ENCODE measurements at places on chromosomes 4 and X.

- DNase-seq = no peak
Observed at GRCh38 chrX:17579026-17579425, 158.3 kb upstream of the SCML1 start.

DNA sequence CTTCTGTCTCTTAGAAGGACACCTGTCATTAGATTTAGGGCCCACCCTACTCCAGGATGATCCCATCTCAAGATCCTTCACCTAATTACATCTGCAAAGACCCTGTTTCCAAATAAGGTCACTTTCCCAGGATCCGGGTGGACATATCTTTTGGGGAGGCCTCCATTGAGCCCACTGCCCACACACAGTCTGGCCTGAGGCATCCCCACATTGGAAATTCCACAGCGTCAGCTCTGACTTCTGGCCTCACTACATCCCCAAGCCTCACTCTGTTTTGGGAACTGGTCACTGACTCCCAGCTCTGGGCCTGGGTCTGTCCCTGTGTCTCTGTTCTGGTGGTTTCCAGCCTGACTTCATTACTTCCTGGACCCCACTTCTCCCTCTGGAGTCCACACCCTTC, 285.5 kb downstream of the CRLF2 start:
- DNase-seq = no peak

- no peak for DNase-seq
Observed at GRCh38 chr4:105594099-105595010, 41.9 kb downstream of the ARHGEF38 start.

DNA sequence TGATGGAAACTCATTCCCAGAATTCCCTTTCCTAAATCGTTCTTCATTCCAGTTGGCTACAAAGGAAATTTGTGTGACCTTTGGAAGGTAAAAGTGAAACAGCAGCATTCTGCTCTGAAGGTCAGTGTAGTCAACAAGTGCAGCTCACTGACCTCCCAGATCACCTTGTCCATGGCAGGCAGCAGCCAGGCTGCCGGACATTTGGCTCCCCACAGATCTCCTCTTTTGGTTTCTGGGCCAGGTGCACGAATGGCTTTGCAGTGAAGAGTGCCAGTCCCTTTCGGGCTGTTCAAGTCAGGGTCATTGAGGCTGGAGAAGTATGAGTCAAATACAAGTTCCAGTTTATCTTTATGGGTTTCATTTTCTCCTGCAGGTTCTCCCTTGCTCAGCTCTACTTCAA, 14.3 kb downstream of the GPRIN3 start:
- DNase-seq = no peak

- no peak for DNase-seq
Observed at GRCh38 chrX:80246271-80246670, 174.0 kb upstream of the TENT5D start.

- DNase-seq = no peak
Observed at GRCh38 chr4:159765382-159765781, 662.5 kb downstream of the RAPGEF2 start.

- DNase-seq = no peak
Observed at GRCh38 chr4:25821899-25822298, 40.9 kb downstream of the SEL1L3 start.
